ENCODE measurements at places on chromosomes 13 and 19. TPM values are rescaled to one million over a fixed set of nuclear protein-coding genes. Genes with fewer than 3 reads are reported as not detected.

C5AR1 gene
- total RNA-seq = 0.66 TPM

COL5A3 gene
- total RNA-seq = 4.8 TPM

SGCG gene
- 0.75 TPM for total RNA-seq

PSG1 gene
- total RNA-seq = 0.62 TPM

COX7A1 gene
- total RNA-seq = 4.5 TPM

ATP8B3 gene
- total RNA-seq = 2.7 TPM

Data from uterine smooth muscle cell (primary cell).